Stimulated activated CD8-positive, alpha-beta memory T cell treated with anti-CD3 and anti-CD28 coated beads, Interleukin-7, amount 100 ng/mL, for 48 hours (primary cell): ENCODE measurements at places on chromosomes 11 and 22.

DNA sequence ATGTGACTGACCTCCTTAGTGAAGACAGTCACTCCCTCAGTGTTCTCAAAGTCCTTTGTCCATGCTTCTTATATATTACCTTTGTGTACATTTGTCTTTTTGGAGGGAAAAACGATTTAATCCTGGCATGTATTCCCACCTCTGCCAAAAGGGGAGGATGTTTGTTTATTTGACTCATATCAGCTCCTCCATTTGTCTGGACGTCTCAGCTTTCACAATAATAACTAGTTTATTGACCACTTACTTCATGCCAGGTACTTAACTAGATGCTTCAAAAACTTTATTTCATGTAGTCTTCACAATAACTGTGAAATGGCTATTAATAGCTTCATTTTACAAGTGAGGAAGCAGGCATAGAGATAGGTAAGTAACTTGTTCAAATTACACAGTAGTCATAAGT is 5.3 kb downstream of the TBCEL start:
- DNase-seq, result no peak

GRCh38 chr11:43736502-43737200 is 56.1 kb downstream of the HSD17B12 start:
- DNase-seq, result no peak

DNA sequence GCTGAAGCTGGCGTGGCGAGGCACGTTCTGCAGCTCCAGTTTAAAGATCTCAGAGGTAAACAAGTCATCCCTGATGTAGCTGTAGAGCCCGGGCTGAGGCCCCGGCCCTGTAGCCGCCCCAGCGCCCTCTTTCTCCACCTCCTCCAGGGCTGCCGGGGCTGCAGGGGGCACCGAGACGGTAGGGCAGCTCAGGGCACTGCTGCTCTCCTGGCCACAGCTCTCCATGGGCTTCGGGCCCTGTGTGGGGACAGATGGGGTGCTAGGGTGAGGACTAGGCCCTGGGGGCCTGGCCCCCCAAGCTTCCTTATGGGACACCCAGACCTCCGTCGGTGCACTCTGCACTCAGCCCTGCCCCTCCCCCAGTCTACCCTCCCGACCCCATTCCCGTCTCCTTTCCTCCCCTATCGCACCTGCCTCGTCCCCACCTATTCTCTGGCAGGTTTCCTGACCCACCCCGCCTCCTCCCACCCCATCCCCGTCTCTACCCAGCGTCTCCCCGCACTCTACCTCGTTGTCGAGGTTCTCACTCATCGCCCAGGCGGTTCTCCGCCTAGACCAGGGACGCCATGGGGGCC is 559 bp downstream of the RANBP1 start:
- DNase-seq, result no peak

GRCh38 chr22:30253205-30253852 is 6.8 kb upstream of the LIF start:
- DNase-seq, result no peak

GRCh38 chr11:35138606-35138942 is 397 bp upstream of the CD44 start:
- no peak for DNase-seq

DNA sequence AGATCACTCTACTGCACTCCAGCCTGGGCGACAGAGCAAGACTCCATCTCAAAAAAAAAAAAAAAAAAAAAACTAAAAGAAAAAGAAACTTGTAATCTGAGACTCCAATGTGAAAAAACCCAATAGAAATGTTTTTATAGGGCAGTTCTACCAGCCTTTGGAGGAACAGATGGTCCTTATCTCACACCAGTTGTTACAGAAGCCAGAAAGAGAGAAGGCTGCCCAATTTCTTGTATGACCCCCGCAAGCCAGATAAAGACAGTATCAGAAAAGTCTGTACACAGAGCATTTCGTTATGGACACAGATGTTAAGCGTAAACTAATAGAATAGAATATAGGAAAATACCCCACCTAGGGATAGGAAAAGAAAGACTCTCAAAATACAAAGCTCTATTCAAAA is 11.3 kb upstream of the TSGA10IP start:
- DNase-seq, result no peak

DNA sequence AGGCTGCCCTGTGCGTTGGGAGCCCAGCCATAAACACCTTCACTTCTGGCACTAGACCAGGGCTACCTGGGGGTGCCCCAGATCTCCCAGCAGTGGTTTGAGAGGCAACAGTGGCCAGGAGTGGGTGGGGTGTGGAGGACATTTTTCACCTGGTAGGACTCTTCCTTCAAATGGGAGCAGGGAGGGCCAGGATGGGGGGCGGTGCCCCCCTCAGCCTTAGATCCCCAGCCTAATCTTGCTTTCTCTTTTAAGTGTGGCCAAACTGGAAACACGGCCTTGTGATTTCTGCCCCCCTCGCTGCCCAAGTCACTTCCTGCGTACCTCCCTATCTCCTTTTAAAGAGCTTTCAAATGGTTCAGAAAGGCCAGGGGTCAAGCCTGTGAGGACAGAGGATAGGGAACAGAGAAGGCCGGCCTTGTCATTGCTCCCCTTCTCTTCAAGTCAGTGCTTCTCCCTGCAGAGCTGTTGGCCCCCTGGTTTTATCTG is 800 bp downstream of the KCNJ5 start:
- DNase-seq, result no peak

DNA sequence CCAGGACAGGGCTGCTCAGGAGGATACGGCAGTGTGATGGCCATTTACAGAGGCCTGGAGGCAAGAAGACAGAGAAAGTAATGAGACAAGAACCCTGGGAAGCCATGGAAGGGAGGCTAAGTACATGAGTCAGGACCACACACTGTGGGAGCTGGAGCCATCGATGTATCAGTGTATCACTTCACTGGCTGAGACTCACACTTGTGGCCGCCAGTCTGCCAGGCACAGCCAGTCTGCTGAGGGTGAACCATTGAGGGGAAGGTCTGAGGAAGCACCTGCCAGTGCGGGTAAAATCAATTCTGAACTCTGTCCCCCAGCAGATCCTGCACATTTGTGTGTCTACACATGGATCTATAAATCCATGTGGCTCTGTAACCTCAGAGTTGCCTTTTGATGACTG is 195.6 kb downstream of the GRIK4 start:
- no peak for DNase-seq

GRCh38 chr11:86715611-86716010 is 43.2 kb upstream of the ME3 start:
- no peak for DNase-seq

- DNase-seq, result no peak
Observed at GRCh38 chr22:40449676-40450035, 79.3 kb downstream of the SGSM3 start.

GRCh38 chr11:48036466-48036865 is 56.1 kb downstream of the PTPRJ start:
- DNase-seq, result no peak

DNA sequence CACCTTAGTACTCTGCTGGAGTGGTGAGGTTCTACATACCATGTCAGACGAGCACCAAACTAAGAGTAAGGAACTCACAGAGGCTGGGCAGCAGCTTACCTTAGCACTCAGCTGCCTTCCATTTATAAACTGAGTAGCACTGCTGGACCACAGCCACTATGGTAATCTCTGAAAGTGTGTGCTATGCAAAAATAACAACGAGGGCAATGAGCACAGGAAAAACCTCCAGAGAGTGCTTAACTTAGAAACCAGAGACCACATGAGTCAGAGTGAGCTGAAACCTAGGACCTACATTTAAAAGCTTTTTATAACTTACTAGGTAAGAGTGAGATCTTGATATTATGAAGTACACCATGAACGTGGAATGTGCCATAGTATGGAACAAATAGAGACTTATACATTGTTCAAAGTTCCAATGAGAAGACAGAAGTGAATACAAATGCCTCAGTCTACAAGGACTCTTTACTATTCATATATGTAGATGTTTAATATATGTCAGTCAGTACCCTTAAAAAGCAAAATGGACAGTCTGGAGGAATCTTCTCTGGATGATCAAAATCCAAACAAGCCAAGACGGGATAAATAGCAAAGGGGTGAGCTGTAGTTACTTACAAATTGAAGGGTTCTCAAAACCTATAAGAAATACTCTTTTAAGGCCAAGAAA is 17.2 kb upstream of the CD59 start:
- no peak for DNase-seq

DNA sequence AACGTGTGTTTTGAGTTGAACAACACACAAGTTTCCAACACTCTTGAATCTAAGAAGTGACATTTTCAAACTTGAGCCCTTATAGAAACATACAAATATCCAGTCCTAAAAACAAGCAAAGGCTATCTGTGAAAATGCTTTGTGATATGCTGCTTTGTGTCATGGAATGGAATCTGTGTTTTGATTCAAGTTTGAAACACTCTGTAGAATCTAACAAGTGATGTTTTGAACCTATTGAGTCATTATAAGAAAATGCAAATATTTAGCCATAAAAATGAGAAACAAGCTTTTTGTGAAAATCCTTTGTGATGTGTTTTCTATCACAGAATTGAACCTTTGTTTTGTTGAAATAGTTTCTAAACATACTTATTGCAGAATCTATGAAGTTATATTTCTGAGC is 105.7 kb upstream of the VPREB1 start:
- DNase-seq, result no peak

DNA sequence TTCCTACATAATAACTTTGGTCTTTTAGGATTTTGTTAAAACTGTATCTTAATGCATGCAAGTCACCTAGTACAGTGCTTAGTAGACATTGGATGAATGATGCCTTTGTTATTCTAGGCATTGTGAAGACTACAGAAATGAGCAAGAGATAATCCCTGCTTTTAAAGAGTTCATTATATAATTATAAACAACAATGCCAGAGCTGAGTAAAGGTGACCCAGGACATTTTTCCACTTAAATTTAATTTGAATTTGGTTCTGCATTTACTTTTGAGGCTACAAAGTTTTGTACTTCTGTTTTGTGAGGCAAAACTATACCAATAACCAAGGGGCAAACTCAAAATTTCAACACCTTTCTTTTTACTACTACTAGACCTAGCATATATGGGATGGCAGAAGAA is 182.0 kb upstream of the SESN3 start:
- DNase-seq, result no peak

DNA sequence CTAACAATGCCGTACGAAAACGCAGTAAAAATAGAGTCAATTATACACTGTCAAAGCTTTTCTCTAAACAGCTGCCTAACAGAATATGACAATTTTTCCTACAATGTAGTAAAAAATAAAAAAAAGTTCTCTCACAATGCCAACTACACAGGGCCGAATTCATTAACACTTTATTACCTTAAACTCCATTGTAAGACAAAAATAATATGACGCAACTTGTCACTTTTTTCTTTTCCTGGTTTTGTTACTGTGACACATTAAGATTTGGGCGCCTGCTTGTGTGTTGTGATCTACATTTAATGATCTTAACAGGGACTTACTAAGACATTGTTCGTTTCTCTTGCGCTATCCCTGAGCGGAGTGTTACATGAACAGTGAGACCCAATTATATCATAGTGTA is 204.1 kb downstream of the INSC start:
- DNase-seq, result no peak

DNA sequence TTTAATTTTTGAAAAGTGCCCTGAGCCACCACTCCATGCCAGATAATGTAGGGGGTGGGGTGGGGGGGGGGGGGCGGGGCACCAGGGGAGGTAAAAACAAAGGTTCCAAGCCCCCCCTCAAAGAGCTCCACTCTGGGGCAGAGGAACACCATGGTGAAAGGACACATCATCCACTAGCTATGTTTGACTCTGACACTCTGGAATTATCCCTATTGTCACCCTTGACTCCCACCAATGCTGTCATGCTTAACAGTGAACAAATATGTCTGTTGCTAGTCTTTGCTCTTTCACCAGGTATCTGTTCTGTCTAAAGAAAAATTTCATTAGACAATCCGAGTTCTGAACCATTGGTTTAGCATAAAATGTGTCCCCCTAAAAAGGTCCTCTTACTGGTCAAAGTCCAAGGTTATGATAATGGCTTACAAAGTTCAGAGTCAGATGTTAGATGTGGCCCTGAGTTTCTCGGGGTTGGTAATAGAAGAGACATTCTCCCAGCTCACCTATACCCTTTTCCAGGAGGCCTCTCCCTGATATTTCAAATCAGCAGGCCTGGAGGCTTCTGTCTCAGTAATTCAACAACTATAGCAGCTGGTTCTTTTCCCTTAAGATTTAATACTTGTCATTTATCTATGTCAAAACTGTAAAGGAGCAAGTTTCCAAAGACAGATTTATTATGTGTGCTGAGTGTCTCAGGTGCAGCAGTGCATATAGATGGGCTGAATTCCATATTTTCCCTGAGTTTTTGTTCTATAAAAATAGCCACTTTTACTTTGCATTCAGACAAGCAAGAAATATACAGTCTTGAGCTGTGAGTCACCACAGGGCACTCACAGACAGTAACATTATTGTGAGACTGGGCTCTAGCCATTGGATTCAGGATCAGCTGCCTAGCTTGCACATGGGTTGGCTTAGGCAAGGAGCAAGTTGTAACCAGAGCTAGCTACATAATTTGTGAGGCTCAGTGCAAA is 174.1 kb downstream of the CSNK2A3 start:
- DNase-seq, result no peak

DNA sequence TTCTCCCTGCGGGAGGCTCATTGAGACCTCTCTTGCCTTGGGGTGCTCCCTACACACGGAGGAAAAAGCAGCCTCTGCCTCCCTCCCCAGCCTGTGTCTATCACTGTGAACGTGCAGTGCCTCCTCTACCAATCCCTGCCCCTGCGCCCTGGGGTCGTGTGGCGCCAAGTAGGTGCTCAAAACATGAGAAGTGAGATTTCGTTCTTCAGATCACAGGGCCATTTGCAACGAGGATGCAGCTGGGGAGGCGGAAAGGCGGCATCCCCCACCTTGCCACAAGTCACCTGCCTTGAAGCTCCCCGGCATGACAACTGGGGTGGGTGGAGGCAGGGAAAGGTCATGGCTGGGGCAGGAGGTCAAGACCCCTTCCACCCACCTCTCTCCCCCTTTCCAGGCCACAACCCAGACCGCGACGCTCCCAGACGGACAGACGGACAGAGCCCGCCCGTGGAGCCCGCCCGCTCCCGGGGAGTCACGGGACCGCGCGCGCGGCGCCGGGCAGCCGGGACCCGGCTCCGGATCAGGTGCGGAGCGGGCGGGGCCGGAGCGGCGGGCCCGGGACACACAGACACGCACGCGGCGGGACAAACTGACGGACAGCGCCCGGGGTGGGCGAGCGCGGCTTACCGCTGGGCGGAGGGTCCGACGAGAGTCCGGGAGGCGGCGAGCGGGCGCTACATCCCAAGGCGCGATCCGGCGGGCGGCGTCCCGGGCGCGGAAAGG is 485 bp downstream of the KCNJ4 start:
- no peak for DNase-seq

GRCh38 chr11:128686745-128687177 is 7.1 kb upstream of the FLI1 start:
- DNase-seq, result no peak

DNA sequence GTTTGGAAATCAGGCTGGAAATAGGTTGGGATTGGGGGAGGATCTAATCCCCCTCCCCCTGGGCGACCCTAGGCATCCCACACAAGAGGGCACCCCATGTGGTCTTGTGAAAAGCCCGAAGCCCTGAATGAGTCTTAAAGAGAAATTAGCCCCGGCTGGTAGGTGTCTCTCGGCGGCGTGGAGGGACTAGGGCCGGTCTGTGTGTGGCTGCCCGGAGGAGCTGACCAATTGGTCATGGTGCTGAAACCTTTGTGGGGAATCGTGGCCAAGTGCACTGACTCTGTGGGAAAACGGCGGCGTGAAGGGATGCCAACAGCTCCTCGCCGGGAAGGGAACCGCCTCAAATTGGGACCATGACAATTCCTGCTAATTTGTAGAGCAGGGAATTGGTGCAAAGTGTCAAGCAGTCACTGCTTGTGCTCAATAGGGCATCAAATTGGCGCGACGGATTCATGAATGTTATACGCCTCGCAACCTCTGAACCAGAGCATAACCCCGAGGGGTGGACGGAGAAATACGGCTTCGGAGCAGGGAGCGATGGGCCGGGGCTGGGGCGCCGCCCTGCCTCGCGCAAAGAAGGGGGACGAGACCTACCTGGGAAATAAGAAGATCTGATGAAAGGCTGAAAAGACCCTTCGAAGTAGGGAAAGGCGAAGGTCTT is 1.5 kb downstream of the DBX1 start:
- DNase-seq, result no peak
